ENCODE measurements at places on chromosomes 2 and 18.
A peak's percentile ranks its signal among the peaks of the same experiment; 100 is the strongest.

DNA sequence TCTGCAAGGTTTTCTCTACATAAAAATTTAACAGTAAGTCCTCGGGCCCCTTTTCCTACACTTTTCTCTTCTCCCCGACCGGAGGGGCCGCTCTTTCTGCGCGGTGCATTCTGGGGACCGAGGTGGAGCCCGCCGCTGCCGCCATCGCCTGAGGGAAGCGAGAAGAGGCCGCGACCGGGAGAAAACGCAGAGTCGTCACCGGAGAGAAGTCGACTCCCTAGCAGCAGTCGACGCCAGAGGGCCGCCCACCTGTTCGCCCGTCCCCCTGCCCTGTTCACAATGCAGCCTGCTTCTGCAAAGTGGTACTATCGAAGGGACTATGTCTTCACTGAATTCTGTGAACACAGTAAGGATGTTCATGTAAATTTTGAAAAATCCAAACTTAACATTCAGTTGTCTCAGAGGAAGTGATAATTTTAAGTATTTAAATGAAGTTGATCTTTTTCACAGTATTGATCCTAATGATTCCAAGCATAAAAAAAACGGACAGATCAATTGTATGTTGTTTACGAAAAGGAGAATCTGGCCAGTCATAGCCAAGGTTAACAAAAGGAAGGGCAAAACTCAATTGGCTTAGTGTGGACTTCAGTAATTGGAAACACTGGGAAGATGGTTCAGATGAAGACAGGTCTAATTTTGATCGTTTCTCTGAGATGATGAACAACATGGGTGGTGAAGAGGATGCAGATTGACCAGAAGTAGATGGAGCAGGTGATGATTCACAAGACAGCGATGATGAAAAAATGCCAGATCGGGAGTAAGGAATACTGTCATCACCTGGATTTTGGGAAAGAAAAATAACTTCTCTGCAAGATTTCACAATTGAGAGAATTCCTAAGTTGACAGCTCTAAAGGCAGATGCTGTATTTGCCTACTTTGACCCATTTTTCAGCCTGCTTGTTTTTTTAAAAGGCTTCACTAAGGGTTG, 55.8 kb downstream of the ASXL2 start:
- peak; percentile 31 for DNase-seq

DNA sequence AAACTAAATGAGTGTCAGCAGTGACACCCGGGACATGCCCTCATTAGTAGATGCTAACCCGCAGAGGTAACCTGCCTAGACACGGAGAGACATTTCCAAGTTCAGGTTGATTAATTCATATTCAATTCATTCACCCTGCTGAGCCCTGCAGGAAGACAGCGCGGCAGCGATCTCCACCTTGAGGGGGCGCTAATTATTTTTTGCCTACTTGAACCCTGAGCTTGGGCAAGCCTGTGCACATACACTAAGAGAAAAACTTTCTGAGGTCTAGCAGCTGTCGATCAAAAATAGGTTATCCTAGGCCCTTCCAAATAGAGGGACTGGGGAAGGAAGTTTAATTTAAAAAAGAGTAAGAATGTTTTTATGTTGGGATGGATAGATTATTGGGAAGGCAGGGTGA, 1.3 kb upstream of the LYPD6 start:
- DNase-seq: no peak

DNA sequence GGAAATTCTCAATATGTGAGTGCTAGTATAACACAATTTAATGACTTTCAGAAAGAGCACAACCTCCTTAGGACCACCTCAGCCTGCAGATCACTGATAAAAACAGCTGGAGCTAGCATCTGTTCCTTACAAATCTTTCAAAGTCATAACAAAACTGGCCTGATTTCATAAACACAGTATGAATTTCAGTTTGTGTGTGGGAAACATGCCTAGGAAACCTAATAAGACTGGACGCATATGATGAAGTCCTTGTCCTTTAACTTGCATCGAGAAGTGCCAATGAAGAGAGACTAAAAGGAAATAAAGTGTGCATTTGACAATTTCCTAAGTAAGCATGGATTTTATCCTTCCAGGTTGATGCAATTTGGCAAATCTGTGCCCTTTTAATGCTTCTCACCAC, 74.1 kb upstream of the KLHL14 start:
- no peak for DNase-seq

- no peak for DNase-seq
Measured at GRCh38 chr2:235768606-235769005, 274.8 kb downstream of the AGAP1 start.

GRCh38 chr2:71069376-71069775, 928 bp downstream of the NAGK start:
- no peak for DNase-seq

GRCh38 chr2:150690870-150691269, 203.4 kb upstream of the RND3 start:
- no peak for DNase-seq

DNA sequence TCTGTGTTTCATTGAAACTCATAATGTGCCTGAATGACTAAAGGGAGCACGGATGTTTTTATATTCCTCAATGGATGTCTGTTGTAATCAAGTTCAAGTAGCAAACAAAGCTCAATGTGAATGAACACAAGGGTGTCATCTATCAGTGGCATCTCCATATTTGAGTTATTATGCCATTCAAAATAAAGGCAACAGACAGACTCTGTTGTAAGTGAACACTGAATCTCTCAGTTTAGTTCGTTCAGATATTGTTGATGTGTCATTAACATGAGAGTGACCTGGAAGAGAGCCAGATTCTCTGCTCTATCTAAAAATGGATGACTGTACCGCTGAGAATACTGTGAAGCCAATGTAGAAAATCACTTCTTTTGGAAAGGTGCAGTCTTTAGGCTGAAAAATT, 118.7 kb downstream of the NUP35 start:
- DNase-seq: no peak

DNA sequence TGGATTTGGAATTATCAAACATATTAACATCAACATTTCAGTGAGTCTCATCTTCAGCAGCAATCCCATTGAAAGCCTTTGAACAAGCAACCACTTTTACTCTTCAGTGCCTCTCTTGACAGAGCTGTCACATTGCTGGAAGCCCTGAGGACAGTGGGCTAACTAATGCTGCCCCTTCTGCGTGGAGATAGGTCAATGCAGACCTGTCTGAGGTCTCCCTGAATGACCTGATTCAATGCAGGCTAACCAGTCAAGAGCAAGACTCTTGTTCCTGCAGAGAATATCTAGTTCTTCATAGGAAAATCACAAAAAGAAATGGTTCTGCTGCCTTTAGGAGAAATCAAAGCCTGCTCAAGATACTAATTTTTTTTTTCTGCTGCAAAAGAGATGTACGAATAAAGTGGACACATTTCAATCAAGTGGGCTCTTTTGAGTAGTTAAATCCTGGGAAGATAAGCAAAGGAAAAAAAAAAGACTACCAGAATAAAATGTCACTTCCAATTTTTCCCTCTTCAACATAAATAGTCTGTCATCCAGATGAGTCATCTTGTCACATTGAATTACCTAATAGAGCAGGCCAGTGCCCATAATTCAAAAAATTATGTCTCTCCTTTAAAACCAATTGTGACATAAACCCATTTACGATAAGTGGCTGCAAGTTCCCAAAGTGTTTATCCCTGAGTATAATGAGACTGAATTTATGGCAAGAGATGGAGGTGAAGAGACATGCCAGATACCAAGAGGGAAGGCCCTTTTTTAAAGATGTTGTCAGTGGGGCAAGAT, 1269.0 kb upstream of the DDX18 start:
- no peak for DNase-seq

DNA sequence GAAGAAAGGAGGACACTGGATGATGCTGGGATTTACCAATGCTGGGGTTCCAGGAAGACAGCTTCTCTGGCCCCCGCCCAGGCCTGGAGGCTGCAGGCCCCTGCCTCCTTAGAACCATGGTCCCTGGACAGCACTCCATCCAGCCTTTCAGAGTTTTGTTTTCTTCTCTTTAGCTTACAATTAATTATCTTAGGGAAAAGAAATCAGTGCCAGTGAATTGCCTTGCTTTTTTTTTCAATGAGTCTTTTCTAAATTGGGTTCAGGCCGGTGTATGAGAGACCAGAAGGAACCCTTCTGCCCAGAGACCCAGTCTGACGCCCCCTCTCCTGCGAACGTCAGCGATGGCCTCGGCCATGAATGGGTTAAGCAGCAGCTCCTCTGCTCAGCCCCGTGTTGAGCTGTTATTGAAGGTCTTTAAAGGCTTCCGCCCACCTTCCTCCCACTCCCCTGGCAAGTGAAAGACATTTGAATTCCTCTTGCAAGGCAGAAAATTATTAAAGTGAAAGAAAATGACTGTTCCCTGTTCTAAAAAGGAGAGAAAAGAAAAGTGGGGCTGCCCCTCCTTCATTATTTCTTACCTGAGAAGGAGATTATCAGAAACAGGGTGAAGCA, 65.7 kb upstream of the CHMP1B start:
- no peak for DNase-seq

DNA sequence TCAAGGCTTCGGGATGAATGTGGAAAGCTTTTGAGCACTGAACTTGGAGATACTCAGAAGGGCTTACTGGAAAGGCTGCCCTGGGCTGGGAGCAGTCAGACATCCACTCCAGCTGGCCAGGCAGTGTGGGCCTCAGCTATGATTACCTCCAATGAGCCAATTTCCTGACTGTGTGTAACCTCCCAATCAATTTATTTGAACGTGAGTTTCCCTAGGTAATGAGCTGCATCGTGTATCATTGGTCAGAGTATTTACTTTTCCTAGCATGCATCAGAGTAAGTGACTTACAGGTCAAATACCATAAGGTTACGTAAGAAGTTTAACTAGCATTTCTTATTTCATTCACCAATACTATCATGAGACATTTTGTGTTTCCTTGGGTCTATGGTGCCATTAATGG, 11.0 kb upstream of the CTAGE1 start:
- no peak for DNase-seq

DNA sequence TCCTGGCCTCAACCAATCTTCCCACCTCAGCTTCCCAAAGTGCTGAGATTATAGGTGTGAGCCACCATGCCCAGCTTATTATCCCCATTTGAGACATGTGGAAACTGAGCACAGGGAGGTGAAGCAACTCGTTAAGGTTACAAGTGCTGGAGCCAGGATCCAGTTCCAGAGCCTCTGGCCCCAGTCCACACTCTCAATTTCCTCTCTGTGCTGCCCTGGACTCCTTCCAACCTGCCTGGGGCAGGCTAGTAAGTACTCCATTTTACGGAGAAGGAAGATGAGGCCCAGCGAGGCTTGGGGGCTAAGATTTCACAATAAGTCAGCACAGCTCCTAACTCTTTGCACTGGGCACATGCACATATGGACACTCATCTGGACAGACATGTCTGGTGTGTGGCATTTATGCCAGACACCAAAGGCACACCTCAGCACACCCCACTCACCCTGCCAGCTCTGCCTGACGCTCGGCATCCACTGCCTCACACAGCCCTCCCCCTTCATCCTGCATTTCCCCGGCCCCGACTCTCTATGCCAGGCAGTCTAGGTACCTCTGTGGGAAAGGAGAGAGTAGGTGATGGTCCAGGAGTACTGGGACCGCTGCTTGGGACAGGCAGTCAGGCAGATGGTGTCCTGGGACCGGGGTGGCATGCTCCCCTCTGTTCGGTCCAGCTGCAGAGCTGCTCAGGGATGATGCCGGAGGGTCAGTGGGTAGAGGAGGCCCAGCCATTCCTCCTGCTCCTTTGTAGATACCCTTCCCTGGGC, 20.5 kb downstream of the CFAP65 start:
- no peak for DNase-seq

DNA sequence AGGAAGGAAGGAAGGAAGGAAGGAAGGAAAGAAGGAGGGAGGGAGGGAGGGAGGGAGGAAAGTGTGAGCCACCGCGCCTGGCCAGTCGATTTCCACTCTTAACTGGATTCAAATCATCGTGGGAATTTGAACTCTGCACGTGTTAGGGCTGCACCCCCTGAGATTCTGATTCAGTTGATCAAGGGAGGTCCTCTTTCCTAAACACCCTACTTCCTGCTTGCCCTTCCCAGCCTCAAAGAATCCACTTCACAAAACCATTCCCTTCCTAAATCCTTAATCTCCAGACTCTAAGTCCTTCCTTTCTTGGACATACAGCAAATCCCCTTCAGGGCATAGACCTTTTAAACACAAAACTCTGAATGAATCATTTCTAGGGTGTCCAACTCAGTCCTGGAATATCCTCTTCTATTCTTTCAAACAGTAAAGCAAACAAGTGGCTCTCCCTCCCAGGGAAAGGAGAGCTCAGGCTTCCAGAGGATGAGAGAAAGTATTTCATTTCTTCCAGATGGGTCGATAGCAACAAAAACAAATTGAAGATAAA, 68.2 kb upstream of the MBOAT2 start:
- DNase-seq: no peak

- no peak for DNase-seq
Measured at GRCh38 chr18:79902640-79903039, 48.8 kb downstream of the SLC66A2 start.

DNA sequence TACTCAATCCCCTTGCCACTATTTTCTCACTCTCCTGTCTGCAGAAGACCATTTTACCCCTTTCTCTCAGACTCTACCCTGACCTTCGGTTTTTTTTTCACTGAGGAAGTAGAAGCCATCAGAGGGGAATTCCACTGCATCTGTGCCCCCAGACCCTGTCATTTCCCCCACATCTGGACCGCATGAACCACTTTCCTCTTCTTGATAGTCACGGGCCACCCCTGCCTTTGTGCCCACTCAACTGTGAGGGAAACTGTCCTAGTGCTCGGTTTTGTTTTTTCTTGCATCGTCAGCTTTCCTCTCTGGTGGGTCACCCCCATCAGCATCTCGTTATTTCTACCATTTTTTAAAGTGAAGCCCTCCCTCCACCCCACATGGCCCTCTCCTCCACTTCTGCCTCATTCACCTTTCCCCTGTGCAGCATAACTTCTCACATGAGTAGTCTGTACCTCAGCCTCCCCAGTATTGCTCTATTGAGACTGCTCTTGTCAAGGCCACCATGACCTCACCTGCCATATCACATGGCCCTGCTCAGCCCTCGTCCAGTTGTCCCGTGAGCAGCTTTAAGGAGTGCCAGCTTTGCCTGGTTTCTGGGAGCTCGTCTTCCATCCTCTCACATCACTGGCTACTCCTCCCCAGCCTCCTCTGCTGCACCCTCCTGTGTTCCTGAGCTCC, 32.4 kb downstream of the TMEM87B start:
- no peak for DNase-seq

Measured in stimulated activated CD4-positive, alpha-beta T cell treated with anti-CD3 and anti-CD28 coated beads, TNF-alpha, amount 100 ng/mL, for 1 hour (primary cell).